ENCODE measurements at places on chromosomes 3 and 15.

DNA sequence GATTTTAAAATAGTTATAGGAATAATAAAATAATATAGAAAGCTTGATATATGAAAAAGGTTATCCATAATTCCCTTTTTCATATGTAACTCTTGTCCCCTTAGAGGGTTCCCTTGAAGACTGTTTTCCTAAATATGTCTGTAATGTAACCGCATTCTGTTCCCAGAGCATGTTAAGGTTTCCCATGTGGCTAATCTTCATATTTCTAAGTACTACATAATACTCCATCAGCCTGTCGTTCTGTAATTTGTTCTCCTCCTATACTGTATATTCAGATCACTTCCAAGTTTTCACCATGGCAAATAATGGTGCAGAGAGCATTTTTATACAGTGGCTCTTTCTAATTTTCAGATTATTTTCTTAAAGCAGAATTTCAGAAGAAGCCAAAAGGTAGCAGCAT lies 6.7 kb downstream of the NMNAT3 start:
- no peak for DNase-seq

DNA sequence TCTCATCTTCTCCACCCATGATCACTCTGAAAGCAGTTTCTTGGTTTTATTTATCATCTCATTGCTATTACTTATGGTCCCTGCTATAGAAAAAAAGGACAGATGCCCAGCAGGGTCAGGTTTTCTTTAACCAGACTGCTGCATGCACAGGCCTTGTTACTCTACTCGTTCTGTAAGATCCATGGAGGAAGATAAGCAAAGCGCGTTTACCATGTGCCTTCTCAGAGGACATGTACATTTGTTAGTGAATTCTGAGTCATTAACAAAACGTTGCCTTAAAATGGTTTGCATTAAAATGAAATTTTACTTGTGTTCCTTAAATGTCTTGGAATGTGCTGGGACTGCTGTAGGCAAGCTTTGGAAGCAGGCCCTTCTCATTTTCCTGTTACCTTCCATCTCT lies 657.3 kb upstream of the KCNMB2 start:
- no peak for DNase-seq

DNA sequence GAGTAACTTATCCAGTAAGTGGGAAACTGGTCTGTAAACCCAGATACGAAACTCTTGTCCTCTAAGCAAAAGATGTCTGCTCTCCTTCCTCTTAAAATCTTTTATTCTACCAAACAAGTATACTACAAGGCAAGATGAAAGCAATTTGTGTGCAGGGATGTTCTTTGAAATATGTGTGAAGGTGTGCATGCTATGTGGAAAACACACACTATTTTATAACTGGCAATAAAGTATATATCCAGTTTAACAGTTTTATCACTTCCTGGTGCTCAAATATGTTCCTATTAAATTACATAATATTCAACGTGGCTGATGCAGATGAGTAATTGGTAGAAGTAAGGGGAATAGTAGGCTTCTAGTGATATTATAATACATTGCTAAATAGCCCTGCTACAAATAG lies 566.5 kb downstream of the ROBO2 start:
- DNase-seq: no peak

- DNase-seq: no peak
Observed at GRCh38 chr3:129491794-129492193, 36.6 kb upstream of the RHO start.

DNA sequence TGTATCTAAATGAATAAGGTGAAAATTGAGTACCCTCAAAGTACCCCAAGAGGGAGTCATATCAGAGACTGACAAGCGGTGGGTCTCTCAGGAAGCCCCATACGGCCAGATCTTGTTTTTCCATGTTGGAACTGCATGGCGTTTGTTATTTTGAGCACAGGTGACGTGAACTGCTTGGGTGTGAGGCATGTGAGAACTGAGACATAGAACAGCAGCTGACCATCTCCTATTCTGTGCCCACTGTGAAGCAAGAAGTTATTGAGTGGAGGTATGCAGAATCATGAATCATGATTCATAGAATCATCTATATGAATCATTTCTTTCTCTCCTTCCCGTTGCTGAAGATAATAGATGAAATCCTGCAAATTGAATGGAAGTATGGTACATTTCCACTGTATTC lies 4.6 kb downstream of the VPS8 start:
- DNase-seq: no peak

DNA sequence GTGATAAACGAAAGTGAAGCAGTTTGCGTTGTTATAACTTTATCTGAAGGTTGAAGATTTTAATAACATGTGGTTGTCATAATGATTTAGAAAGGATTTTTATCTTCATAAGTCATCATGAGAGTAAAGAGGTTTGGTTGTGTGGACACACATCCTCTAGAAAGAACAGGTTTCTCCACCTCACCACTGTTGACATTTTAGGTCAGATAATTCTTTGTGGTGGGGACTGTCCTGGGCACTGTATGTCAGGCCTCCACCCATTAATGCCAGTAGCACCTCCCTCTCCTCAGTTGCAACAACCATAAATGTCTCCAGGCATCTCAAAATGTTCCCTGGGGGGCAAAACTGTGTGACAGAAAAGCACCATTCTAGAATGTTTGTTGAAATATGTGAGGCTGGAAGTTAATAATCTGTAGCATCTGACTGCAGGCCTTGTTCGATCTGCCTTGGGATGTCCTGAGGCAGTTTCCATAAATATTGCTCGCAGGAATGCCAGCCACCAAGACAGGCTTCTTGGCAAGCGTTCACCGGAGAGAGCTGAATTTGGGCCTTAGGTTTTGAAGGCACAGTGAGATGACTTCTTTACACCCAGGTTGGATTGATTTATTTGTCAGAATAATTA lies 100.1 kb downstream of the ADAMTSL3 start:
- no peak for DNase-seq

DNA sequence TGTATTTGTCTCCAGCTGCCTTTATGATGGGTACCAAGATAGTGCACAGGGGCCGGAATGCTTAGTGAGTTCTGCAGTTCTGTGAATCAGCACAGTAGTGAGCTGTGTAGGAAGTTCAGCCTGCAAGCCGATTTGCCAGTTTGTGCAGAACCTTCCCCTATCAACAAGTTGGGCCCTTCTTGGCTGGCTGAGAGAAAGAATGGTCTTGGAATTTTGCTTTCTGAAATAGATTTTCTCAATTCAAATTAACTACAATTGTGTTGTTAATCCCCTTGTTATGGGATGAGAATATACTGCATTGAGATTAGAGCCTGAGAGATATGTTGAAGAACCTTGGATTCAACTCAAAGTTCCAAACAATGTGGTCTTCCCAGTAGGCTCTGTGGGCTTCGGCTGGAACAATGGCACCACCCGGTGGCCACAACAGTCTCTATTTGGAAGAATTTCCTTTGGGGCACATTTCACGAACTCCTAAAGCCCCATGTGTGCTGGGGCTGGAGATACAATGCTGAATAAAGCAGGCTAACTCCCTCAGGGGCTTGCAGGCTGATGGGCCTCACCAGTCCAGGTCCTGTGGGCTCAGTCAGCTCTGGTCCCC lies 59.1 kb downstream of the TRIM42 start:
- no peak for DNase-seq

- DNase-seq: no peak
Observed at GRCh38 chr3:192212335-192212734, 515.0 kb downstream of the FGF12 start.

DNA sequence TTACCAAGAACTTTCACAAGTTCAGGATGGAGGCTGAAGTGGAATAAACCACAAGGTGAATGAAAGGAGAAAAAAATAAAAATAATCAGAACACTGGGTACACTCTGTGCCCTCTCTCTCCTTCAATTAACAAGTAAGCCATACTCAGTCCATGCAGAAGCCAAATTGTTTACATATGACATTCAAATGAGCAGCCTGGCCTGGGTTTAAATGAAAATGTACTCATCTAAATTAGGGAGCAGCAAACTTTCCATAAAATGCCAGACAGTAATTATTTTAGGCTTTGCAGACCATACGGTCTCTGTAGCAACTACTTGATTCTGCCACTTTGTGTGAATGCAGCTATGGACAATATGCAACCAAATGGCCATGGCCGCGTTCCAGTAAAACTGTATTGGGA lies 376.6 kb downstream of the MAGI1 start:
- DNase-seq: no peak

DNA sequence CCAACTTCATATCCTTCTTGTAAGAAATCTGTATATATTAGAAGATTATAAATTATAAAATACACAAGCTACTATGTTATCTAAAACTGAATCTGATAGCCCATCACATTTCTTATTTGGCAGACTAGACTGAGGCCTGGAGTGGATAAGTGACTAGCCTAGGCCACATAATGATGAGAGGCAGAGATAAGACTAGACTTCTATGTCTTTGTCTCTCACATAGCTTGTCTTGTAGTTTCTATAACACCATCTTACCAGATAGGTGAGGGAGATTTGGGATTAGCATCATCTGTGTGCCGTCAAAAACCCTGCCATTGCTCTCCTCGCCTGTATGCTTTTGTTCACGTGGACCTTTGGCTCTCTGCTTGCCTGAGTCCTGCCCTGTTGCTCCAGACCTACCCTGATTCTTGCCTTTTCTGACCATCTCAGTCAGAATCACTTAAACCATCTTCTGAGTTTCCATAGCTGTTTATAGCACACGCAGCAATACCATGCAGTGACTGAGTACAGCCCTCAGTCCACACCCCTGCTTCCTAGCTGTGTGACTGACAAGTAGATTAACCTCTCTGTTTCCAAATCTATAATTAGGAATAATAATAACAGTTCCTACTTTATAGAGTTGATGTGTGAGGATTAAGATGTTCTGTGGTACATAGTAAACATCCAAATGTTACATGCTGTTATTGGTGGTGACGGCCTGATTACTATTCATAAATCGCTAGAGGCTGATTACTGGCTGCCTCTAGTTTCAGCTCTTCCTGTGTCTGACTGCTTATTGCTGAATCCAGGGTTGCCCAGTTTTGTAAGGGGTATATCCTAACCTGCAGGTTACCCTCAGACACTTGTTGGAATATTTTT lies 49.7 kb downstream of the PDE8A start:
- no peak for DNase-seq

- no peak for DNase-seq
Observed at GRCh38 chr3:170511371-170511770, 74.5 kb downstream of the SLC7A14 start.

DNA sequence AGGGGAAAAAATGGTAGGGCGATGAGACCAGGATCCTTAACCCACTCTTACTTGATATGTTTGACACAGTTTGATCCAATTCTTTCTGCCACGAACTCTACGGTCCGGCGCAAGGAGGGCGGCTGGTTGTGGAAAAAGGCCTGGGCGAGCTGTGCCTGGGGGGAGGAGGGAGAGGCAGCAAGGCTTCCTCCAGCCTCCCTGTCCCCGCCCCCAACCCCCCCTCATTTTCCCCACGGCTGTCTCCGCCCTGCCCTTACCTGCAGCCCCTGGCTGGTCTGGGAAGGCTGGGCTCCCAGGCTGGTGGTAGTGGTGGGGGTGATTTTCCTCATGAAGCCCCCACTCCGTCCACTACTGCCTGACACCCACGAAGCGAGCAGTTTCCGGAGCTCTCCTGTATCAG lies 8.0 kb downstream of the CDAN1 start:
- DNase-seq: no peak

DNA sequence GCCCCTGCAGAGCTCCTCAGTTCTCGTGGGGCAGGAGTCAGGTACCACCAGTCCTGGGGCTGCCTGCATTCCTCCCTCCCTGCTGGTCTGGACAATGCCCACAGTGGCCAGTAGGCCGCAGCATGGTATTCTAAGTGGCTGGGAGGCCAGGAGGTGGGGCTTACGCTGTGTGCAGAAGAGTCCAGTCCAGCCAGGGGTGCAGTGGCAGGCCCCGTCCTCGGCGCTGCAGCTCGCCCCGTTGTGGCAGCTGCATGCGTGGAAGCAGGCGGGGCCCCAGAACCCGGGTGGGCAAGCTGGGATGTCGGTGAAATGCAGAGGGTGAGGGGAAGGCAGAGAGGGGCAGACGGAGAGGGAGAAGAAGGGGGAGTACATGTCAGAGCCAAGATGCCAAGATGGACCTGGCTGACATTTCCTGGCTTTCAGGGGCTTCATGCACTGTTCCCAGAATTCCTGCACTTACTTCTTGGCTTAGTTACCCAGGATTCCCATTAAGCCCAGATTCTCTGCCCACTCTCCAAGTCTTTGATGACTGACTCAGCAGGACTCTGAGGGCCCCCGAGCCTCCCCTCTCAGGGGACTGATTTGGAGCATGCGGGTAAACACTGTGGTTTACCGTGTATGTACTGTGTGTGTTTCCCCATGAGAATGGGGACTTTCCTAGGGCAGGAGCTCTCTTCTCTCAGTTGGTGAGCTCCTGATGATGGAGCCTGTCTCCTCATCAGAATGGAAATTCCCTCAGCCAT lies 47.5 kb downstream of the RAB11A start:
- peak; percentile 16 for DNase-seq

- DNase-seq: peak; percentile 47
Observed at GRCh38 chr15:98548139-98548971, 100.0 kb upstream of the IGF1R start.

GRCh38 chr15:38695249-38696108 lies 130.9 kb upstream of the RASGRP1 start:
- no peak for DNase-seq

GRCh38 chr3:2837239-2837638 lies 272.9 kb downstream of the IL5RA start:
- no peak for DNase-seq

DNA sequence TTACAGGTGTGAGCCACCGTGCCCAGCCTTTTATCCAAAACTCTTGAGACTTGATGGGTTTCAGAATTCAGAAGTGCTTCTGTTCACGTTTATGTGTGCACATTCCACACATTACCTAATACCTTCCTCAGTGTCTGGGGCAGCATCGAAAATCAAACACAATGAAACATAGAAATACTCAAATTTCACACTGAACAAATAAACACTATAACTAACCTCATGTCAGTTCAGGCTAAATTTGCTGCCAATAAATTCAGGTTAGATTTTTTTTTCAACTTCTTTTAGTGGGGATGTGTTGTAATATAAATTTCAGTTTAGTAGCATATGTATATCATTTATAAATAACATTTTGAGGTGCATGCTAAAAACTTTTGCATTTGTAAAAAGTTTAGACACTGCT lies 2.8 kb downstream of the EIF2AK4 start:
- DNase-seq: no peak

- no peak for DNase-seq
Observed at GRCh38 chr3:32309654-32310242, 71.3 kb downstream of the CMTM8 start.

DNA sequence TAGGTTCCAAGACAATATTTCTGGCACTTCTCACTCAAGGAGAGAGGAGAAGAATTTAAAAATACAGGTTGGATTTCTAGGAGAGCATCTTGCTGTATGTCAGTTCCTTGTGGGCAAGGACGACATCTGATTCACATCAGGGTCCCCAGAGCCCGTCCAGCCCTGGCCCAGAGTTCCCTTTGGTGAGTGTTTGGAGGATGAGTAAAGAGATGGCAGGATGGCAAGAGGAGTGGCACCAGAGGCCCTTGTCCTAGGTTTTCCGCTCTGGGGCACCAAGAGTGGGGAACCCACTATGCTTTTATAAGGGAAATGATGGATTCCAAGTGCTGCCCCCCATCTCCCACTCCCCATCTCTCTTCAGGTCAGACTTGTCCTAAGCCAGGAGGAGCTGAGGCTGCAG lies 181.8 kb downstream of the TBC1D2B start:
- DNase-seq: no peak

GRCh38 chr15:25763954-25764353 lies 99.2 kb downstream of the ATP10A start:
- no peak for DNase-seq
